T-helper 2 cell treated with Interferon-gamma antibody and Interleukin-4, amounts not matched to agents 5 μg/mL and 100 μg/mL, for 36 hours (primary cell): ENCODE measurements at places on chromosomes 2 and 18.

- H3K27me3 ChIP-seq: no peaks in the 10 kb centered on the region
- peak overlapping the region; percentile 15 for H3K4me3 ChIP-seq
- peak; percentile 77 for DNase-seq
- no peaks in the 10 kb centered on the region for H3K36me3 ChIP-seq
These were observed 18.8 kb downstream of the TEX44 start for GRCh38 chr2:231611273-231612108.

GRCh38 chr18:68940039-68940438 lies 142.2 kb downstream of the CCDC102B start:
- H3K27me3 ChIP-seq: no peaks in the 10 kb centered on the region
- DNase-seq: no peak
- H3K4me3 ChIP-seq: no peak overlapping the region
- H3K36me3 ChIP-seq: no peaks in the 10 kb centered on the region
- no peak overlapping the region for H3K27ac ChIP-seq

DNA sequence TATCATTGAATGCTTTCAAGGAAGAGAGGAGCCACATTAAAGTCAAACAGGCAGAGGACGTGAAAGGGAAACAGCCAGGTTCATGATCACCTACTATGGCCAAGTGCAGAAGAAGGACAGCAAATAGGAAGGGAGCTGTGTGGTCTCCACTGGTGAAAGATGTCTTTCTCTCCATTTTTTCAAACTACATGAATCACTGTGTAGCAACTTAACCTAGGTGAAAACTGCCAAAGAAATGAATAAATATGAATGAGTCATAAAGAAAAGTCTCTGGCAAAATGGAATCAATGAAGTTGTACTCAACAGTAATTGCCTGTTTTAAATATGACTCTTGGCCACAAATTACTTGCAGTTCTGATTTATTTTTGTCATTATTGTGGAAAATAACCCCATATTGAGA lies 452.6 kb upstream of the PKDCC start:
- H3K4me3 ChIP-seq: no peak overlapping the region
- H3K4me1 ChIP-seq: no peaks in the 10 kb centered on the region
- no peak for DNase-seq
- no peaks in the 10 kb centered on the region for H3K36me3 ChIP-seq
- no peaks in the 10 kb centered on the region for H3K27me3 ChIP-seq

DNA sequence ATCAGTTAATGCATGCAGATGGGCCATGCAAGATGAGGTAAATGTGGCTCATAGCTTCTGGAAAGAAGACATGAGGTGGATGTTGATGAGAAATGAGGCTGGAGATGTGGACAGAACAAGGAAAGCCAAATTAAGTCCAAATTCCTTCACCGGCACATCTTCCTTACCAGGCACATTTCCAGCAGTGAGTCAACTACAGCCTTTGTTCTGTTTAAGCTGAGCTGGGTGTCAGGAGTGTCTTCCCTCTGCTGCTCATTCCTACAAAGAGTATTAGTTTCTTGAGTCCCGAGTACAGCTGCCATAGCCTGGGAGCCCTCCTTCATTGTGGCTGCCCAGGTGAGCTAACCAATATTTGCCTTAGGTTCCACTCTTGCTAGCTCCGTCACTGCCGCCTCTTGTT lies 945.0 kb downstream of the SLC4A3 start:
- peaks cover 5% of the 10 kb centered on the region for H3K4me1 ChIP-seq
- DNase-seq: no peak

GRCh38 chr2:75162897-75163296 lies 36.4 kb downstream of the TACR1 start:
- no peak overlapping the region for H3K27ac ChIP-seq
- H3K4me3 ChIP-seq: no peak overlapping the region
- no peaks in the 10 kb centered on the region for H3K36me3 ChIP-seq
- H3K4me1 ChIP-seq: no peaks in the 10 kb centered on the region
- DNase-seq: no peak

DNA sequence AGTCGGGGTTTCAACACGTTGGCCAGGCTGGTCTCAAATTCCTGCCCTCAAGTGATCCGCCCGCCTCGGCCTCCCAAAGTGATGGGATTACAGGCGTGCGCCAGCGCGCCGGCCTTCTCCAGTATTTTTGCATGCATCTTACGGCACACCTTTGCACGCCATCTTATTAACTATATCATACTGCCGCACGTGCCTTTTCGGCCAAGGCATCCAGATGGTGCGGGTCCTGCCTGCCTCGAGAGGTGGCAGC lies 765 bp upstream of the ING5 start:
- peaks cover 21% of the 10 kb centered on the region for H3K36me3 ChIP-seq
- peak overlapping the region; percentile 95 for H3K27ac ChIP-seq
- H3K27me3 ChIP-seq: no peaks in the 10 kb centered on the region
- H3K4me1 ChIP-seq: peaks cover 9% of the 10 kb centered on the region

GRCh38 chr2:99988599-99988998 lies 153.8 kb downstream of the AFF3 start:
- no peak overlapping the region for H3K4me3 ChIP-seq
- no peaks in the 10 kb centered on the region for H3K4me1 ChIP-seq
- H3K27me3 ChIP-seq: no peaks in the 10 kb centered on the region
- no peaks in the 10 kb centered on the region for H3K36me3 ChIP-seq
- H3K27ac ChIP-seq: no peak overlapping the region
- no peak for DNase-seq

DNA sequence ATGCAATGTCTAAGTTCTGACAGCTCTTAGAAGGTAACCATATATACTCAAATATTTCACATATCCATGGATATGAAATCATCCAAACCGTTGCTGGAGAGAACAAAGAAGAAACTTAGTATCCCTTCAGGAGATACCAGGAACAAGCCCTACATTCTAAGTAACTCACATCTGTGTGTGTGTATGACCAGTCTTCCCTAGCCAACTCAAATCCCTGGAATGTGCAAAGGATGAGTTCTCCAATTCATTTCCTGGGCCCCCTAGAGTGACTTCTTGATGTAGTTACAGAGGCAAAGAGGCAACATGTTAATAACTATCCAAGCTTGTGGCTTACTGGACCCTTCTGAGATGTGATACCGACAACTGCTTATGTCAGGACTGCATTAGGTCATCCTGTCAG lies 20.1 kb downstream of the TPGS2 start:
- H3K27me3 ChIP-seq: no peaks in the 10 kb centered on the region
- H3K27ac ChIP-seq: no peak overlapping the region
- H3K4me1 ChIP-seq: peaks cover 2% of the 10 kb centered on the region
- H3K4me3 ChIP-seq: no peak overlapping the region
- no peak for DNase-seq
- peaks cover 43% of the 10 kb centered on the region for H3K36me3 ChIP-seq

DNA sequence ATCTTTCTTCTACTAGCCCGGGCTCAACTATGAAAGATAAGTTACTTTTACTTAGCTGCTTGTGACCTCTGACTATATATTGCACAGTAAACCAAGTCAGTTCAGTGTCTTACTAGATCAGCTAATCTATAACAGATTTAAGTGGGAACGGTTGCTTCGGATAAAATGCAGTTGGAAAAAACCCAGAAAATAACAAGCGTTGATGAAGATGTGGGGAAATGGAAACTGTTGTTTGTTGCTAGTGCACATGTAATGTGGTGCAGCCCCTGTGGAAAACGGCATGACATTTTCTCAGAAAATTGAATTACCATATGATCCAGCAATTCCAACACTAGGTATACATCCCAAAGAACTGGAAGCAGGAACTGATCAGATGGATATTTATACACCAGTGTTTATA lies 248.5 kb downstream of the PRKCE start:
- H3K4me3 ChIP-seq: no peak overlapping the region
- H3K36me3 ChIP-seq: peaks cover 3% of the 10 kb centered on the region
- no peaks in the 10 kb centered on the region for H3K27me3 ChIP-seq

DNA sequence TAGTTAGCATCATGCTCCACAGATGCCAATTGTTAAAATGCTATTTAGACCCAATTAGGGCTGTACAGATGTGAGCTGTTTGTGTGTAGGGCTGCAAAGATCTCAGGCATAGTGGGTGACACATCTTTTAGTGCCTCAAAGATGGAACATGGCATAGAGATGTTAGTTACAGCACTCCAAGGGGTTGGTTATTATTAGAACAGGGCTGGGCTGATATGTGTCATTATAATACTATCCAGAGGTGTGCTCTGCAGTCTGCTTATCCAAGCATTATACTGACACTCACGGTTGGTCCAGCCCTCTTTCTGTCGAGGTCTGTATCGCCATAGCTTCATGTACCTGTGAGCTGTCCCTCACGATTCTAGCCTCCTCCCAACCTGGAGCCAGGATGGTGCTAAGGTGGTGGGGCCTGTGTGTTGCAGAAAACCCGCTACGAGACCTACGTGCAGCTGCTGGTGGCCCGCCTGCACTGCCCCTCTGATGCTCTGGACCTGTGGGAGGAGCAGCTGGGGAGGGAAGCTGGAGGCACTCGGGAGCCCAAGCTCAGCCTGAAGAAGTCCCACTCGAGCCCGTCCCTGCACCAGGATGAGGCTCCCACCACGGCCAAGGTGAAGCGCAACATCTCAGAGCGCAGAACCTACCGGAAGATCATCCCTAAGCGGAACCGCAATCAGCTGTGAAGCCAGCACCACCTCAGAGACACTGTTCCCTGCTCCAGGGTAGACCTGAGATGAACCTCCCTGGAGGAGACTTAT lies 27.1 kb downstream of the PSD4 start:
- no peak overlapping the region for H3K4me3 ChIP-seq
- peaks cover 56% of the 10 kb centered on the region for H3K36me3 ChIP-seq
- no peak for DNase-seq
- no peaks in the 10 kb centered on the region for H3K27me3 ChIP-seq
- peaks cover 14% of the 10 kb centered on the region for H3K4me1 ChIP-seq

- no peak overlapping the region for H3K4me3 ChIP-seq
- DNase-seq: no peak
- H3K4me1 ChIP-seq: no peaks in the 10 kb centered on the region
- H3K27ac ChIP-seq: no peak overlapping the region
- no peaks in the 10 kb centered on the region for H3K27me3 ChIP-seq
These were observed 53.5 kb downstream of the CDH19 start for GRCh38 chr18:66550366-66550765.

DNA sequence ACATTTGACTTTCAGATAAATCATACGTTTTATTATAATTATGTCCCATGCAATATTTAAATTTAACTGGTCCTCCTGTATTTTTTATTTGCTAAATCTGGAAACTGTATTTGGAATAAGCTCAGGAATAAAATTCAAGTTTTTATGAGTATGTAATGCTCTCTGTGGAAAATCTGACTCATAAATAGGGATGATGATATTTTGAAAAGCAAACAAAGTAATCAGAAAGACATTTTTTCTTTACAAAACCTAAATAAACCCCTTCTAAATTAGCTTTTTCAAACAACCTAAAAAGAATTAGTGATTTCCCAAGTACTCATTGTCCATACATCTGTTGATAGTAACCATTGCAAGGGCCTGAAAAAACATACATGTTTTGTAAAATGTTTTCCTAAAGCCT lies 41.1 kb downstream of the ASB1 start:
- DNase-seq: no peak
- peaks cover 4% of the 10 kb centered on the region for H3K4me1 ChIP-seq
- H3K27ac ChIP-seq: no peak overlapping the region
- peaks cover 1% of the 10 kb centered on the region for H3K36me3 ChIP-seq
- H3K27me3 ChIP-seq: peaks cover 8% of the 10 kb centered on the region
- no peak overlapping the region for H3K4me3 ChIP-seq

DNA sequence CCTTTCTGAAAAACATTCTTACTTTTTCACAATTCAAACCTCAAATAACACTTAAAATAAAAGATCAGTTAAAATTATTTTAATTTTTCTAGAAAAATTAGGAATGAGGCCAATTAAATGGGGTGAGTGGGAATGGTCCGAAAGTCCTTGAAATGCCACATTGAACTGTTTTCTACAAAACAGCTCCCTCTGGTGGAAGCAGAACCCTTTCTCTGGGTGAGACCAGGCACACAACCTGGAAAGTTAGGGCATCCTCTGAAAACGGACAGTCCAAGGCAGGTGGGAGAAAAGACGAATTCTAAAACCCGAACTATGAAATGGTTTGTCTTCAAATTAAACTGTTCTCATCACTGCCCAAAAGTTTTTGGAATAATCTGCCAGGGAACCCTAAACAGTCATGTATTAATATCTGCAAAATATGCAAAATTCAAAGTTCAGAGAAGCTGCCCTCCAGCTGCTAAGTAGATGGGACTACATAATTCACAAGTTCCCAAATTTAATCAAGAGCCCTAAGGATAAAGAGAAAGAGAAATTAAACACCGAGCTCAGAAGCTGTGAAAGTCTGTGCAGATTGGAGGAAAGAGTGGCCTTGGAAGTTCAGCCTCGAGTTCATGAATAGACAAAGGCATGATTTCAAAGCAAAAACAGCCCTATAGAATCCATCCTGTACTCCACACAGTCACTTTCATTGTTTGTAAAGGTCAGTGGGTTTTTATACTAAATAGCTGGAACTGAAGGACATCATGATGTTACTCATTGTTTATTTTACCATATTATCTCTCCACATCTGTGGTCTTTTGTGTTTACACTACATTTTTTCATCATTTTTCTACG lies 108.3 kb downstream of the PIEZO2 start:
- H3K27me3 ChIP-seq: peaks cover 5% of the 10 kb centered on the region
- no peak overlapping the region for H3K27ac ChIP-seq
- no peak overlapping the region for H3K4me3 ChIP-seq
- no peaks in the 10 kb centered on the region for H3K4me1 ChIP-seq

DNA sequence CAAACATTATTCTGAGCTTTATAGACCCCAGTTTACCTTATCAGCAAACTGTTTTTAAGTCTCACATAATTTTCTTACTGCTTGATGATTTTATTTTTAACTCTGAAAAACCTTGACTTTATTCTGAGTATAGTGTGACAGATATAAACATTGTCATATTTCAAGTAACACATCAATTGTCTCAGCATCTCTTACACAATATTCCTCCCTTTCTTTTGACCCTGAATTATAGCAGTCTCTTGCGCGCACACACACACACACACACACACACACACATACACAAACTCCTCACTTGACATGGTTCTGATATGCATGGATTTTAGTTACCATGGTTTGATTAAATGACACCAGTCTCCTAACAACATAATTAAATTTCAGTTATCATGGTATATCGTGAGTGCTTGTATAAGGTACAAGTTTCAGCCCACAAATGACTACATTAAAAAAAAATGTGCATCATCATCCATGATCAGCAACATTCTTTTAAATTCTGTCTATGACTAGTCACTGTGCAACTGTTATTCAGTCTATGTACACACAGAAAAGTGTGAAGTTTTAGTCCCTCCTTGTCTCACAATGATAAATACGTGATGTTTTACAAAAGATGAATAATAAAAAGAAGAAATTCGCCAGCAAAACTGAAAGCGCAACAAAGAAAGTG lies 39.5 kb upstream of the TACR1 start:
- H3K36me3 ChIP-seq: no peaks in the 10 kb centered on the region
- no peak overlapping the region for H3K4me3 ChIP-seq
- DNase-seq: no peak
- no peaks in the 10 kb centered on the region for H3K27me3 ChIP-seq
- H3K4me1 ChIP-seq: no peaks in the 10 kb centered on the region
- H3K27ac ChIP-seq: no peak overlapping the region

- no peaks in the 10 kb centered on the region for H3K36me3 ChIP-seq
- H3K27ac ChIP-seq: no peak overlapping the region
- H3K27me3 ChIP-seq: no peaks in the 10 kb centered on the region
- H3K4me1 ChIP-seq: no peaks in the 10 kb centered on the region
- no peak for DNase-seq
These were observed 225.1 kb downstream of the ZNF385B start for GRCh38 chr2:179636100-179636980.

GRCh38 chr2:240127191-240127750 lies 8.8 kb downstream of the COPS9 start:
- DNase-seq: no peak
- H3K4me1 ChIP-seq: no peaks in the 10 kb centered on the region
- peaks cover 15% of the 10 kb centered on the region for H3K36me3 ChIP-seq
- H3K27ac ChIP-seq: no peak overlapping the region
